ENCODE measurements at places on chromosomes 11 and 22.
A peak's percentile ranks its signal among the peaks of the same experiment; 100 is the strongest.

GRCh38 chr11:36156817-36157519, 132.3 kb downstream of the COMMD9 start:
- no peak for DNase-seq

GRCh38 chr22:36329254-36330078, 58.3 kb downstream of the MYH9 start:
- DNase-seq = peak; percentile 97

DNA sequence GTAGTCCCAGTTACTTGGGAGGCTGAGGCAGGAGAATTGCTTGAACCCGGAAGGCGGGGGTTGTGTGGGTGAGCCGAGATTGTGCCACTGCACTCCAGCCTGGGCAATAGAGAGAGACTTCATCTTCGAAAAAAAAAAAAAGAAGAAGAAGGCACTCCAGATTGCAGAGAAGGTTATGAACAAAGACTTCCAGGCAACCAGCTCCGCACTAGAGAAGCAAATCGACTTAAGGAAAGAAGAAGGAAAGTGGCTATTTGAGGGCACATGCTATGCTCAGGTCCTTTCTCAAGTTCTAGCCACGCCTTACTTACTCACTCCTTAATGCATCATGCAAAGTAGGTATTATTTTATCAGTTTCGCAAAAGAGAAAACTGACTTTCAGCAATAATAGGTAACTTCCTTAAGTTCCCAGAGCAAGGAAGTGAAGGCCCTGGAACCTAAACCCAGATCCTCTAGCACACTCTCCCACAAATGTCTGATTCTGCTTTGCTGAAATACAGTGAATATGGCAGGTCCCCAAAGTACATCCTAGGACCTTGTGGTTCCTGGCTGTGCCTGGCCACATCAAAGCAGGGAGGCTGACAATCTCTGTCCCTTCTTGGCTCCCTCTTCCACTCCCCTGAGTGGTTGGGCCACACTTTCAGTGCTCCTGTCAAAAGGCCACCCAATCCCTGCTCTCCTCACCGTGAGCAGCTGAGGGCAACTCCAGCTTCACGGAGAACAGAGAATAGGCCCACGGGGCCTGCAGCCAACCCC, 14.2 kb downstream of the CD3E start:
- no peak for DNase-seq

- DNase-seq = peak; percentile 88
Measured at GRCh38 chr11:102560555-102561011, 30.0 kb upstream of the MMP7 start.

GRCh38 chr11:114738954-114739353, 60.6 kb downstream of the NXPE2 start:
- DNase-seq = peak; percentile 39

DNA sequence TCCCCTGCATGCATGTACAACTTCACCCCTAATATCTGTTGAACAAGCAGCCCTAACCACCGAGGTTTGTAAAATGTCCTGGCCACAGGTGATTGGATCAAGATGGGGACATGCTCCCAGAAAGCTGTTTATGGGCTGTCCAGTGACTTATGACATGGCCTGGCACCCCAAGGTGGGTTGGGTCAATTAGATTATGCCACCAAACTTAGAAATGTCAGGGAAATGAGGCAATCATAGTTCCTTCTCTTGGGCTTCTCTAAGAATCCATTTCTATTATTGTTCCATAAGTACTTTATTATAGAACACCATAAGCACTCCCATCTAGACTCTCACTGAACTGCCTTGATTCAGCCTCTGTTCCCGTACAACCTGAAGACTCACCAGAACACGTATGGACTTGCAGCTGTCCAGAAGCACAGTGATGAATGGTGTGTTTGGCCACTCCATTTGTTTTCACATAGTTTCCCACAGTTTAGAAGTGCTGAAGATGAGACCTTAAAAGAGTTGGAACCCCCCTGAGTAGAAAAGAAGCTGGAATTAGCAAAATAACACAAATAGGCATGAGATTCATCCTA, 45.5 kb upstream of the OLFML1 start:
- no peak for DNase-seq

DNA sequence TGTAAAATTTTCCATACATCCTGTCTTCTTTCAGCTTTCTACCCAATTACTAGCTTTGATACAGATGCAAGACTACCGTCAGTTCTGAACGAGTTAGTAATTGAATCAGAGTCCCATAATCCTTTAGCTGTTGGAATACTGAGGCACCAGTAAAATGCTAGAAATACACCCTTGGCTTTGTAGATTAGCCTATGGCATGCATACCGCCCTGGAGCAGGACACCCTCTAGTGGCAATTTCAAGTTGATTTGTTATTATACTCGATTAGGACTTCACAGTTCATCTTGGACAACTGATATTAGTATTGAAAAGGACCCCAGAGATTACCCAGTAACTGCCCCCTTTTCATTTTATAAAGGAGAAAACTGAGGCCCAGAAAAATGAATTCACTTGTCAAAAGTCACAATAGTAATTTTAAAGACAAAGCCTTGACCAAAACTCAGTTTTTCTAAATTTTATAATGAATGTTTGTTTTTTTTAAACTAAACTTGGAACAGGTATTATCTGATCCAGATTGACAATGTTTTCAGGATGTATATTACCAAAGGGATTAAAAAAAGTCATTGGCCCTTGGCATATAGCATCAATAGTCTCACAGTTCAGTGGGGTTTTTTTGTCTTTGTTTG, 72.6 kb downstream of the HIPK3 start:
- DNase-seq = peak; percentile 73

- DNase-seq = no peak
Measured at GRCh38 chr11:45100339-45100738, 46.1 kb upstream of the PRDM11 start.

DNA sequence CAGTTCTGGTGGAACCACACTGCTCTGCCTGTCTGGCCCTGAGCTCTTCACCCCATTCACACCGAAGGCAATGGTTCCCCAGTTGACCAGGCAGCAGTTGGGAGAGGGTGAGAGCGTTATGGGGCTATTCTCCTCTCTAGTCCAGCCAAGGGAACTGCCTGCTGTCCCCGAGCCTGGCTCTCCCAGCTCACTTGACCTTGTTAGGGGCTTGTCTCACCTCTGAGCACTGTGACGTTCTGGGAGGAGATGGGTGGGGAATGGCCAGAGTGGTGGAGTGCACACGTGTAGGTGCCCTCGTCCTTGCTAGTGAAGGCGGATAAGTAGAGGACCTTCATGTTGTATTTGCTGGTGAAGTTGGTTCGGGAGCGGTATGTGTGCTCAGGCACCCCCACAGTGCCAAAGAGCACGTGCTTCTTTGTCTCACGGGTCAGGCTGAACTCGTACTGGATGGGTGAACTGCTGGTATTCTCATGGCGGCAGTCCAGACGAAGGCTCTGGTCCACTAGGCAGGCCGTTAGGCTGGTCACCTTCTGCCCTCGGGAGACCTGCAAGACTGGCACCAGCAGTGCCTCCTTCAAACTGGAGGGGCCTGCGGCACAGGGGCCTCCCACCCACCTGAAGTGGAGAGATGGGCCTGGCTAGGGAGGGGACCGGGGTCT, 3.0 kb downstream of the THY1 start:
- DNase-seq = no peak

DNA sequence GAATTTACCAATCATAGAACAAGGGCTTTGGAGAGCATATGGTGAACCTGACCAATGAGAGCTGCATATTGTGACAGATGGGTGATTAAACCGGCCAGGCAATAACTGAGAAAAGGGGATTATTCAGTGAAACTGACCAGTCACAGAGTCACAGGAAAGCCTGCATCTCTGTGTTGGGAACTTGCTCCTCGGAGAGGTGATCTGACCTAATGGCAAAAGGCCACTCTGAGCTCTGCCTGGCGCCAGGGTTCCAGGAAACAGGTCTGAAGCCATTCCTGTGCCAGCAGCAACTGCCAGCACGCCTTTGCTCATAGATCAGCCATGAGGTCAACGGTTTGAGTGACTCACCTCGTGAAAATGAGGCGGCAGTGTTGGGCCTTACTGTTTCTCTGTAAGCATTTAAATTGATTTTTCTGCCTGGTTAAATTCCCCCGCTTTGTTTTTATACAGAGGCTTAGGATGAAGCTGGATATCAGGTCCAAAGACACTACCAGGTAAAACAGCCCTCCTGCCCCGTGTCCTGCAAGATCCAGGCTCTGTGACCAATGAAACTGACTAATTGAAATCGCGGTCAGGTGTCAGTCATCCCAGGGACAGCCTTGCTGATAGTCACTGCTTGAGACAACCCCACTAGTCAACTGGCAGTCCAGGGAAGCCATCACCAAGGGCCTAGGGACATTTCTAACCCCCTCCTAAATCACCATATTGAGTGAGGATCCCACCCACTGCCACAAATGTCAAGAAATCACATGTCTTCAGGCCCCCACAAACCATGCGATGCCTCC, 35.8 kb upstream of the MYOD1 start:
- peak; percentile 91 for DNase-seq

GRCh38 chr11:1921574-1922141, 2.2 kb downstream of the TNNT3 start:
- no peak for DNase-seq

- DNase-seq = no peak
Measured at GRCh38 chr11:73833067-73833466, 43.6 kb downstream of the COA4 start.

- DNase-seq = no peak
Measured at GRCh38 chr11:36818410-36818809, 220.4 kb upstream of the RAG2 start.

DNA sequence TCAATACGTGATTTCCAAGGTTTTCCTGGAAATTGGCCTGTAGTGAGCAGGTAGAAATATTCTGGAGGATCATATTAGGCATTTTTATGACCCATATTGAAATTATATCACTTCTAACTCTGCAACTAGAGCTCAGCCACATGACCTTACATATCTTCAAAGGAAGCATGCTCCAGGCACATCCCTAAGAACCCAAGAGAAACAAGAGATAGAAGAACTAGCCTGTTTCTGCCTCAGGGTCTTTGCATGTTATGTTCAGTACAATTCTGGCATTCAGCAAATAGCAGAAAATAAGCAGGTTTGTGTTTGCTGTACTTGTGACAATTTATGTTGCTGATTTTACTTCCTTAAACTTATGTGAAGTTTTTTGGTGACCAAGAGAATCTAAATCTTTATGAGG, 663.7 kb upstream of the ANO5 start:
- DNase-seq = no peak

GRCh38 chr11:68505596-68505995, 45.0 kb downstream of the PPP6R3 start:
- DNase-seq = peak; percentile 38

All from astrocyte of the spinal cord (primary cell).